Lung microvascular endothelial cell (primary cell): ENCODE measurements at places on chromosomes 12 and 14. TPM values are rescaled to one million over a fixed set of nuclear protein-coding genes. Genes with fewer than 3 reads are reported as not detected.

OR4Q2 gene
- total RNA-seq, result not detected in 2 replicates

AGAP2 gene
- total RNA-seq, result 0.20 and 0.22 TPM in 2 replicates

TSPAN19 gene
- under 0.01 and 0.20 TPM in 2 replicates for total RNA-seq

SYNDIG1L gene
- not detected in 2 replicates for total RNA-seq

COCH gene
- 0.99 and 1.5 TPM in 2 replicates for total RNA-seq

NEUROD4 gene
- not detected in 2 replicates for total RNA-seq

MGST1 gene
- total RNA-seq, result 10.5 and 12.9 TPM in 2 replicates

GLTP gene
- total RNA-seq, result 41.8 and 44.6 TPM in 2 replicates

ERBB3 gene
- total RNA-seq, result under 0.01 and 0.22 TPM in 2 replicates

SRRM4 gene
- not detected in 2 replicates for total RNA-seq

AICDA gene
- total RNA-seq, result not detected in 2 replicates

PLEKHG3 gene
- total RNA-seq, result 5.9 and 15.7 TPM in 2 replicates

NR1H4 gene
- not detected in 2 replicates for total RNA-seq

KCNA5 gene
- not detected in 2 replicates for total RNA-seq

TAS2R8 gene
- total RNA-seq, result not detected in 2 replicates
